ENCODE measurements at places on chromosomes 7 and 10.

GRCh38 chr10:90179696-90180407 is 478.5 kb downstream of the KIF20B start:
- DNase-seq: no peak

DNA sequence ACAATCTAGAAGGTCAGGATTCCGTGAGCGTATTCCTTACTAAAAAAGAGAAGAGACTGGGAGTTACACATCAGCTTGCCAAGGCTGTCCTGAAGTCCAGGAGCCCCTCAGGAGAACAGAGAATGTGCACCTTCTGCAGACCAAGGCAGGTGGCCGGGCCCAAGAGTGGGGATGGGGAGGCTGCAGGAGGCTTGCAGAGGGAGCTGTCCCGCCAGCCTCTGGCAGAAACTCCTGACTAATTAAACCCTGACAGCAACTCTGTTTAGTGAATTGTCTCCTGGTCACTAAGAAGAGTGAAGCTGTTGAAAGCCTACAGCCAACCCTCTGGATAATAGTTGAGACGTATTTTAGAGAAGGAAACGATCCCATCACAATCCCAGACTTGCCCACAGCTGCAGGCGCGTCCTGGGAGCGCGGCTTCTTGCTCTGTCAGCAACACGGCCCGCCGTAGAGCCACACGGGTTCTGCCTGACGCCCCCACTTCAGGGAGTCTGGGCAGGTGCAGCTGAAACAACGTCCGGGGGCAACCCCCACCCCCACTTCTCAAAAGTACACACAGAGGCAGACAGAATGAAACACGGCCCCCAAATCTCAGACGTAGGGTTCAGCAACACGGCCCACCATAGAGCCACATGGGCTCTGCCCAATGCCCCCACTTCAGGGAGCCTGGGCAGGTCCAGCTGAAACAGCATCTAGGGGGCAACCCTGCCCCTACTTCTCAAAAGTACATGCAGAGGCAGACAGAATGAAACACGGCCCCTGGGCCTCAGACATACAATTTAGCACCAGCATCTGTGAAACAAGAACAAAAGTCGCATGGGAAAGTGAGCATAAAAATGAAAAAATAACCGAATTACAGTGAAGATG is 45.2 kb downstream of the DIP2C start:
- DNase-seq: no peak

DNA sequence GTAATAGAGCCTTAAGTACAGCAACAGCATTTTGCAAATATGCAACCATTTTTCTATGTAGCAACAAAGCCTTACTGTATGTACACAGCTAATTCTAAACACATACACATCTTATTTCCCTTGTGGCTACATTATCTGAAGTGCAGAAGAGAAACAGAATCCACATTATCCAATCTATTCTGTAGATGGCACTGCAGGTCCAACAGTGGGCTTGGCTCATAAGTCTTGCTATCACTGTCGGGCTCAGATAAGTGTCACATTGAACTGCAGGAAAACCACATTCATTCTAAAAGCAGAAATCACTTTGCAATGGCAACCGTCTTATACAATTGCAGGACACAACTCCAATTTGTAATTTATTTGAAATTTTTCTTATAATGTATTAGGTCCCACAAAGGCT is 109.8 kb upstream of the NOBOX start:
- DNase-seq: peak; percentile 31

DNA sequence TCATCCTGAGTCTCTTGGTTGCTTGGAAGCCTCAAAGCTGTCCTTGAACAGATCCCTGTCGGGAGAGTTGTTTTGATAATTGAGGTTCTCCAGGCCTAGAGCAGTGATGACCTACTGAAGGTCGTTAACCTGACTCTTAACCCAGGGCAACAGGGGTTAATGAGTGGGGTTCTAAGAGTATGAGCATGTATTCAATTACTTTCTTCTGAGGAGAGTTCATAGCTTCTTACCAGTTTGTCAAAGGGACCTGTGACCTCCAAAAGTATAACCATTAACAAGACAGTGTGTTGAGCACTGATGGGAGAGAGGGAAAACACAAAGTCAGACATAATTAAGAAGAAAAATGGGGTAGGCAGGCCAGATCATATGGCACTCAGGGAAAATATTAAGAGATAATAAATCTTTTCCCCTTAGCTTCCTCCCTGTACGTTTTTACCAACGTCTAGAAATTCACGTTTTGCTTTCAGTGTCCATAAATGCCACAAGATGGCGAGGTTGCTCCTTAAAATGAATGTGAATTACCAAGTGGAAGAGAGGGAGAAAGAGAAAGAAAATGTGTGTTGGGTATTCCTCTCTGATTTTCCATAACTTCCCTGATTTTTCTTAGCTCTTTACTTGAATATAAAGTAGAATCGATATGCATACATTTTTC is 97.6 kb downstream of the SUGCT start:
- peak; percentile 51 for DNase-seq

- DNase-seq: no peak
Measured at GRCh38 chr10:69383558-69383957, 33.2 kb downstream of the TACR2 start.

- no peak for DNase-seq
Measured at GRCh38 chr7:106424476-106425016, 139.8 kb upstream of the NAMPT start.

DNA sequence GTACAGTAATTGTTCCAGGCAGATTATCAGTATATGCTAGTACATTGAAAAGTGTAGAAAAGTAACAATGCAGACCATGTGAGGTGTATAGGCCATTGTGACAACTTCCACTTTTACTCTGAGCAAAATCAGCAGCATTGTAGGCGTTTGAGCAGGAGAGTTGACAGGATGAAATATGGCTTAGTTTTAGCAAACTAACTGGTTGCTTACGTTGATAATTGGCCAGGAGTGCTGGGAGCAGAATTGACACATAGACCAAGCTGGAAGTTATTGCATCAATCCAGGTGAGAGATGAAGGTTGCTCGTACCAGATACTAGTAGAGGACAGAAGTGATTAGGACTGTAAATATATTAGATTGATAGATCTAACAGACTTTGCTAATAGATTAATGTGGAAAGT is 46.0 kb downstream of the LCOR start:
- DNase-seq: no peak

- DNase-seq: no peak
Measured at GRCh38 chr7:33191340-33191739, 62.0 kb downstream of the BBS9 start.
